ENCODE measurements at places on chromosomes 3 and 15. TPM values are rescaled to one million over a fixed set of nuclear protein-coding genes. Genes with fewer than 3 reads are reported as not detected.

GRCh38 chr3:38255627-38256026 is 10.0 kb upstream of the SLC22A13 start:
- DNase-seq: no peak

DNA sequence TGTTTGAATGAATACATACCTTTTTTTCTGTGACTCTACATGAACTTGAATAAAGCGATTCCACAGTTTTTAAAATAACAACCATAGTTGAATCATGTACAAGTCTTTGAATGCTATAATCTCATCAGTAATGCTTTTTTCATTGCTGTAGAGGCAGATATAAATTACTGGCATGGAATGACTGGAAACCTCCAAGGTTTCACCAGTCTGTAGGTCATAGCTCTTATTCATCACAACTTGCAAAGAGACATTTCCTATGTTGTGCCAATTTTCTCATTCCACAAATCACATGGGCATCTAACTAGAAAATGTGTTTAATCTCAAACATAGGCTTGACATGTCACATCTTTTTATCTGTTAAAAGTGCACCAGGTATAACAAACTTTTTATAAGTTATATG is 407.1 kb upstream of the KCNMB2 start:
- DNase-seq: no peak

GRCh38 chr3:59572106-59572505 is 522.3 kb upstream of the CFAP20DC start:
- DNase-seq: no peak

STAC gene
- 0.63 TPM for polyA plus RNA-seq

DNA sequence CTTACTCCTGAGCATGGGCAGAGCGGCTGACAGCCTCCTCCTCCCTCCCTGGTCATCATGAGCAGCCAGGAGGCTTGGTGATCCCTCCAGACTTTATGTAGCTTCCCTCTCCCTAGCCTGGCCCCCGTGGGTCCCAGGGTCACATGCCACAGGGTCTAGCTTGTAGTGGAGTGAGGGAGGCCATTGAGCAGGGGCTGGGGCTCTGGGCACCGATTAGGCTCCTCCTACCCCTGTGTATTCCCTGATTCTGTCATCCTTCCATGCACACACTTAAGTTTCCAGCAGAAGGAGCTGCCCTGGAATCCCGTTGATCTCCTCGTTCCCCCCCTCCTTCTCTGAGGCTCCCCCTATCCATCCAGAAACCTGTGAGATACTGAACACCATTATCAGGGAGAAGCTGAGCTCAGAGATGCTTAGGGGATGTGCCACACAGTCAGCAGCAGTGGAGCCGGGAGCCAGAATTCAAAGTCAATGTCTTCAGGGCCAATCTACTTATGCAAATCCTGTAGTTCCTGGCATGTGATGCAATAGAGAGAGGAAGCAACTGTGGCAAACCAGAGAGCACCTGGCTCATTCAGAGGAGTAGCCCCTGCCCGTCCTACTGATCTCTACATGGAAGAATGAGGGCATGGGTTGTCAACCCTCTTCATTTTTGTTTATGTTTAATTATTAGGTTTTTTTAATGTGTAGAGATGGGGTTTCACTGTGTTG is 17.2 kb downstream of the CCDC33 start:
- DNase-seq: no peak

Measured in left lung (tissue), 14 donors.